ENCODE measurements at places on chromosomes 12 and 14.

DNA sequence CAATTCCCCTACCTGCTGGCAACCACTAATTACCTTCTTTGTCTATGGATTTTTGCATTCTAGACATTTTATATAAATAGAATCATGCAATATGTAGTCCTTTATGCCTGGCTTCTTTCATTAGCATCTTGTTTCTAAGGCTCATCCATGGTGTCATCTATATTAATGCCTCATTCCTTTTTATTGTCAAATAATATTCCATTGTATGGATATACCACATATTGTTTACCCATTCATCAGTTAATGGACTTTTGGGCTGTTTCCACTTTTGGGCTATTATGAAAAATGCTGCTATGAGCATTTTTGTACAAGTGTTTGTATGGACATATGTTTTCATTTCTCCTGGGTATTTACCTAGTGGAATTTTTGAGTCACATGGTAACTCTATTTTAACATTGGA is 18.0 kb downstream of the CYP46A1 start:
- no peak for DNase-seq

DNA sequence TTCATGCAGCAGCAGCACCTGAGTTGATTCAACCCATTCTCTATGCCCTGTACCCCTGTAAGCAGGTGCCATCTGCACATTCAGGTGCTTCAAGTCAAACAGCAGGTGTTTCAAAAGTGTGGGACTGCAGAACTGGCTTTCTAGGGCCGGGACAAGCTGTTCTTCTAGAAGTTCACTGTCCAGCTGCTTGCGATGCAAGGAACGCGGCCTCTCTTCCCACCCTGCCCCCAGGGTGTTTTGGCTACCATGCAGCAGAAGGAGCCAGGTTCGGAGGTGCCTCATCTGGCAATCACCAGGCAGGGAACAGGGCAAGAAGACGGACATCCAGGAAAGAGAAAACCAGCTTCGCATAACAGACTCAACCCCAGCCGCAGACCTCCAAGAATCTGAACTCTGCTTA is 35.2 kb downstream of the TMEM132D start:
- no peak for DNase-seq

GRCh38 chr14:93023039-93023438 is 92.7 kb downstream of the ITPK1 start:
- no peak for DNase-seq

GRCh38 chr12:94805749-94806529 is 155.6 kb upstream of the TMCC3 start:
- DNase-seq = no peak

GRCh38 chr14:60506985-60507829 is 1.7 kb upstream of the SIX6 start:
- no peak for DNase-seq

DNA sequence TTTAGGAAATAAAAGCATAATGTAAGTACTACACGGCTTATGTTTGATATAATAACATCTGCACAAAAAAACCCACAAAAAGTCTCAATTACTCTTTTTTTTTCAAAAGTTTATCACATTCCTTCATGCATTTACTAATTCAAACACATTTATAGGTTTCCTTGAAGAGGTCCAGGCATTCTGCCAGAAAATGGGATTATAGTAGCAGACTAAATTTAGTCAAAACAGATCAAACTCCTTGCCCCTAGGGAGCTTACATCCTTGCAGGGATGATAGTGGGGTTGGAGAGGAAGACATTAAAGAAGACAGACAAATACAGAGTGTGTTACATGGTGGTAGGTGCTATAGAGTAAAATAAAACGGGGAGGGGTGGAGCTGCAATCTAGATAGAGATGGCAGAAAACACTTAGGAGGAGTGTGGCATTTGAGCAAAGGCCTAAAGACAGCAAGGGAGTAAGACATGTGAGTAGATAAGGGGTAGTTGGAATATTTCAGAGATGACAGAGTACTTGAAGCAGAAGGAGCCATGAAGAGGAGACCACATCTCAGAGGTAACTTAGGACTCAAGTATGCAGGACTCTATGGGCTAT is 266.9 kb downstream of the PPFIA2 start:
- no peak for DNase-seq

GRCh38 chr12:663293-663871 is at the start of gene NINJ2:
TSS of gene NINJ2 (minus strand) at chr12:663445. CDS start at chr12:663360, 85 bp downstream.
- DNase-seq = no peak

- DNase-seq = no peak
Observed at GRCh38 chr12:3055704-3056467, 21.3 kb upstream of the TSPAN9 start.

GRCh38 chr14:85124631-85125290 is 405.2 kb upstream of the FLRT2 start:
- no peak for DNase-seq

GRCh38 chr12:98238515-98239130 is 276.8 kb upstream of the TMPO start:
- DNase-seq = no peak

- peak; percentile 57 for DNase-seq
Observed at GRCh38 chr12:39780411-39780912, 160.9 kb upstream of the ABCD2 start.

- DNase-seq = no peak
Observed at GRCh38 chr12:121996945-121997612, 24.6 kb upstream of the BCL7A start.

- DNase-seq = peak; percentile 78
Observed at GRCh38 chr14:88551094-88551870, 3.5 kb downstream of the PTPN21 start.

DNA sequence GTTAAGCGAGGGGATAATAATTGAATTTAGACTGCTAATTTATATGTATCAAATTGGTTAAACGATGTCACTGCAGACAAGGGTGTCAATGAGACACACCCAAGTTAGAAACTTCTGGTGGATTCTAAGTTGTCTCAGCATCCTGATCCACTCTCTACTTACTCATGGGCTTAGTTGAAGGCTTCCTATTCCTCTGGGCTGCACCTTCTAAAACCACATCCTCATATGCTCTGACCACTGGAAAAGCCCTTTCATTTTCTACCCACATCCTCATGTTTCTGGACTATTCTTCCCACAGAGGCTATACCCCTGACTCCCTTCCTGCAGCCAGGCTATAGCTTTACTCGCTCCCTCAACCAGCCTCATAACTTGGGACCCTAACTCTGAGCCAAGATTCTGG is 493.8 kb downstream of the VRK1 start:
- DNase-seq = no peak

- DNase-seq = peak; percentile 93
Observed at GRCh38 chr14:52313903-52314594, at the start of gene PTGER2. TSS of gene PTGER2 (plus strand) at chr14:52314312. CDS start at chr14:52314549, 237 bp downstream.

DNA sequence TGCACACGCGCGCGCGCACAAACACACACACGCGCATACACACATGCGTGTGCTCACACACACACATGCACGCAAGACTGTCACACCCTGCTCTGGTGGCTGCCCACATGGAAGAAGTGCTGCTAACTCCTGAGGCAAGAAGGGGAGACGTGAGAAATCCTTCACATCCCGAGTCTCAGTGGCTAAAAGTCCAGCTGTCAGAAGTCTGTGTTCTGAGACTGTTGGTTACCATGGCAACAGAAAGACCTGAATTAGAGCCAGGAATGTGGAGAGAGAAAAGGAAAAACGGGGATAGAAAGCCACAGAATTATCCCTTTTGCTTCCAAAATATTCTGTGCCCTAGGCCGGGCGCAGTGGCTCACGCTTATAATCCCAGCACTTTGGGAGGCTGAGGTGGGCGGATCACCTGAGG is 71.2 kb downstream of the PPFIBP1 start:
- DNase-seq = no peak

- DNase-seq = no peak
Observed at GRCh38 chr12:102702447-102703114, 214.5 kb downstream of the PAH start.

GRCh38 chr12:59597385-59597781 is 1.6 kb downstream of the SLC16A7 start:
- peak; percentile 76 for DNase-seq

DNA sequence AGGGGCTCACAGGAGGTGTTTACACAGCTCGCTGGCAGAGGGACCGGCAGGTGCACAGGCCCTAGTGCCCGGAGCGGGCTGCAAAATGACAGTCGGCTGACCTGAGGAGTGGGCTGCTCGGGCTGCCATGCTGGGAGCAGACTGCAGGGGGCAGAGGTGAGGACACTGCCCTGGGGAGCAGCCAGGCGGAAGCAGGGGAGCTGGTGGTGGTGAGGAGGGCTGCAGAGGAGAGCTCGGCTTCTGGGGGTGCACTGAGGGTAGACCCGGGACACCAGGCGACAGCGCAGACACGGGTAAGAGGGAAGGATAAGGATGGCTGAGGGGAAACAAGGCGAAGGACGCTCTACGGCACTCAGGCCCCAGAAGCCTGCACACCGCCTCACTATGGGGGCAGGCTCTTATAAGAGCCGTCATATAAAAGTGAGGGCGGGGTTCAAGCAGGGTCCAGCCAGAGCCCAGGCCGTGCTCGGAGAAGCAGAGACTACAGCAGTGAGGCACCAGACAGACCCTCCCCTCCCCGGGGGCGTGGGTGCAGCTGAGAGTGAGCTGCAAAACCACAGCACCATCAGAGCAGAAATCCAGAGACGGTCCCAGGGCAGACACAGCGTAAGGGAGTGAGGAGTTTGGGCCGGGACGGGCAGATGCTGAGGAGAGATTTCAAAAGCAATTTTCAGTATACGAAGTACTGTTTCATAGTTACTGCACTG is 62.5 kb downstream of the CCDC88C start:
- peak; percentile 88 for DNase-seq

DNA sequence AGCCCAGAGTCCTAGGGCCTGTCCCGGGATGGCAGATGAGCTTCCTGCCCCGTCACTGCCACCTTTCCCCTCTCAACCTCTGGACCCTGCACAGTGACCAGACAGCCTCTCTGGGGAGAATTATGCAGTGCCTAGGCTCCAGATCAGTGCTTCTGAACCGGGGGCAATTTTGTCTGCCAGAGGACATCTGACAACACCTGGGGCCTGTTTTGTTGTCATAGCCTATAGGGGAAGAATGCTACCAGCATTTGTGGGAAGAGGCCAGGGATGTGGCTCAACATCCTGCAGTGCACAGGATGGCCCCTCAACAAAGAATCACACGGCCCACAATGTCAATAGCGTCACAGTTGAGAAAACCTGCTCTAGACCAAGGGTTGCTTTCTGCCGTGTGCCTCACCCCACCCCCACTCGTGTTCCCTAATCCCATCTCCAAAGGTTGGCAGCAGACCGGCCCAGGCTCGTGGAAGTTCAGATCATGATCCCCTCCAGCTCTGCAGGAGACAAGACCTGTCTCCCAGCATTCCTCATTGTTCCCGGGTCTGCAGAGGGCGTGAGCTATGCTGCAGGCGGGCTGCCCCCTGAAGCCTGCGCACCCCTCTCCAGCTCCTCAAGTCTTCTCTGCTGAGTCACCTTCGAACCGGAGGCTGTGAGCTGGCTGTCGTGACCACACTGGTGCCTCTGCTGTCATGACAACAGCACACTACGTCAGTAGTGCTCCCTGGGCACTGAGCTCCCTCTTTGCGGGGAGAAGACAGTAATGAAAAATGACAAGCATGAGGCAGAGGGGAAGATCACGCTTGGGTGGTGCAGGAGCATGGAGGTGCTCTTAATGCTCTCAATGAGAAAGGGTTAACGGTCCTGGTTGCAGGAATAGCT is 2.0 kb upstream of the GAPDH start:
- DNase-seq = peak; percentile 64

GRCh38 chr14:81018684-81019083 is 63.3 kb downstream of the TSHR start:
- no peak for DNase-seq

- DNase-seq = no peak
Observed at GRCh38 chr14:25111061-25111601, 61.2 kb upstream of the STXBP6 start.

DNA sequence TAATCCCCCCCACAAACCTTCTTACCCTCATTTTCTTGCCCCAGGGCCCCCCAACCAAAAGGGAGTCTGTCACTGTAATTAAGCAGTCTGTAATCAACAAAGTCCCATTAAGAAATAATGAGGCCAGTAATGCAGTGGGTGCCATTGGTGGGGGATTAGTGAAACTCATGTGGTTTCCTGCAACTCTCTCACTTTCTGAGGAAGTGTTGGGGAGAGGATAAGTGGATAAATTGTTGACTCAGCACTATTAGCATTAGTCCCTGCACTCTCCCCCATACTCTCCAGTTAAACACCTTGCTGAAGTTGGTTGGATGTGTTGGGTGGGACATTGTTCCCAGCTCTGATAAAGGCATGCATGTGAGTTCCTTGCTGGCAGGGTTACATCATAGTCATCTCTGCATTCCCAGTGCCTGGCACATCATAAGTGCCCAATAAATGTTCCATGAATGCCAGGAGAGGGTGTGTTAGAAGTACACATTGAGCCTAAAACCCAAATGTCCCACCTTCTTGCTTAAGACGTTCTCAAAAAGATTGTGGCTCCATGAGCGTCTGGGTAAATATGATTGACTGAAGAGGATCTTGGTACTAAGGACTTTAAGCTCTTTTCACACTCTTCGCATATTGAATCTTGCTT is 45.8 kb upstream of the HOXC13 start:
- DNase-seq = no peak

- no peak for DNase-seq
Observed at GRCh38 chr12:82300611-82301010, 57.6 kb downstream of the CCDC59 start.

GRCh38 chr14:89702073-89702875 is 252.3 kb downstream of the EFCAB11 start:
- DNase-seq = peak; percentile 47

DNA sequence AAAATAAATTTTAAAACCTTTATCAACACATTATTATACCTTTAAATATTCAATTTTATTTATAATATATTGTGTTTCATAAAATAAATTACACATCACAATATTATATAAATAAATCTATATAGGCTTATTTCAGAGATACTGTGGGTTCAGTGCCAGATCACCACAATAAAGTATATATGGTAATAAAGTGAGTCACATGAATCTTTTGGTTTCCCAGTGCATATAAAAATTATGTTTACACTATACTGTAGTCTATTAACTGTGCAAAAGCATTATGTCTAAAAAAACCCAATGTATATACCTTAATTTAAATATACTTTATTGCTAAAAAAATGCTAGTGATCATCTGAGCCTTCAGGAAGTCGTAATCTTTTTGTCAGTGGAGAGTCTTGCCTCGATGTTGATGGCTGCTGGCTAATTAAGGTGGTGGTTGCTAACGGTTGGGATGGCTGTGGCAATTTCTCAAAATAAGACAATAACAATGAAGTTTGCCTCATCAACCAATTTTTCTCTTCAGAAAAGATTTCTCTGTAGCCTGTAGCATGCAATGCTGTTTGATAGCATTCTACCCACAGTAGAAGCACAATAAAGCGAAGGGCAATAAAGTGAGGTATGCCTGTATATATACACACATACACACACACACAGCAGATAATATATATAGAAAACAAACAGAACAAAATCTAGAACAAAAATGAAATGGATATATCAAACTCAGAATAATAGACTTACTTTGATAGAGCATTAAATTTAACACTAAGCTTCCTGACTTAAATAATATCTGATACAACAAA is 32.4 kb downstream of the CCDC59 start:
- DNase-seq = no peak

Measured in NCI-H1417 (cell line).